ENCODE measurements at places on chromosomes 11 and 22. TPM values are rescaled to one million over a fixed set of nuclear protein-coding genes. Genes with fewer than 3 reads are reported as not detected.

Gene PDGFD
- 1.7 TPM for total RNA-seq

Gene SCT
- total RNA-seq = 1.8 TPM

Gene MS4A6E
- total RNA-seq = not detected

Gene RCE1
- total RNA-seq = 49.0 TPM

Gene TNNI2
- total RNA-seq = not detected

Gene CCDC15
- total RNA-seq = 2.3 TPM

Gene C22orf23
- 0.55 TPM for total RNA-seq

Gene KMT2A
- 62.0 TPM for total RNA-seq

DNA sequence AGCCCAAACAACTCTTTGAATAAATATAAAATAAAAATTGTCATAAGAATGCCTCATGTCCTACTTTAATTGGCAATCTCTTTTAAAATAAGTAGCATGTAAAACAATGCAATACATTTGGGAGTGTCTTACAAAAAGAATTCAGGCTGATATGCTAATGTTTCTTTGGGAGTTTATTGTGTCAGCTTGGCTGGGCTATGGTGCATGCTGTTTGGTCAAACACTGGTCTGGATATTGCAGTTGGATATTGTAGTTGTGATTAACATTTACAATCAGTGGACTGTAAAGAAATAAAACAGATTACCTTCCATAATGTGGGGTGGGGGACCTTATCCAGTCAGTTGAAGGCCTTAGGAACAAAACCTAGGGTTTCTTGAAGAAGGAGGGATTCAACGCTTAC is 37.0 kb upstream of the B3GAT1 start:
- DNase-seq = no peak

DNA sequence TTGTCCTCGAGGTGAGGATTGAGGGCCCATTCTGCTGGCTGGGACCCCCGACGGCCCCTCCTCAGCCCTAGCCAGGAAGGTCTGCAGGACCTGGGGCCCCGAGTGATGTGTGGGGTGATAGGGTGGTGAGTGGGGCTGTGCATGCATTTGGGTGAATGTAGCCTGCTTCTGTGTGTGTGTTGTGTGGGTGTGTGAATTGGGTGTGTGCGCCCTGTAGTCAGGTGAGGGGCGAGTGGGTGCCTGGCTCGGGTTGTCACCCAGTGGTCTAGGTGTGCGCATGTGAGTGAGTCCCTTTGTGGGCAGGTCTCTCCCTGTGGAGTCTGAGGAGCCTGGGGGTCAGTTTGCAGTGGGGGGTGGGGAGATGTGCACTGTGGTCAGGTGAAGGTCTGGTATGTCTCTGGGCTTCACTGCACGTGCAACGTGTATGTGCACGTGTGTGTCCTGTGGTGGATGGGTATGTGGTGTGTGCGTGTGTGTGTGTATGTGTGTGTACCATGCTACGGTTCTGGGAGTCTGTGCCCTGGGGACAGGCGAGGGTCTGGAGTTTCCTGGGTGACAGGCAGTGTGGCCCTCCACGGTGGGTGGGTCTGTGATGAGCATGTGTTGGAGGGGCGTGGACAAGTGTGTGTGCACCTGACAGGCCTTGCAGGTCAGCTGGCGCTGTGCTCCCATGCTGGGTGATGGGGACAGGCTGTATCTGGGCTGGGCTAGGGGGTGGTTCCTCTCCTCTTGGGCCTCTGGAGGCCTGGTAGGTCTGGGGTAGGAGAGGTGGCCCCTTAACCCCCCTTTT is 1.0 kb downstream of the TMEM151A start:
- no peak for DNase-seq

- no peak for DNase-seq
Measured at GRCh38 chr11:124712392-124712791, 27.4 kb upstream of the NRGN start.

GRCh38 chr11:106306942-106307341 is 229.5 kb downstream of the AASDHPPT start:
- DNase-seq = no peak

DNA sequence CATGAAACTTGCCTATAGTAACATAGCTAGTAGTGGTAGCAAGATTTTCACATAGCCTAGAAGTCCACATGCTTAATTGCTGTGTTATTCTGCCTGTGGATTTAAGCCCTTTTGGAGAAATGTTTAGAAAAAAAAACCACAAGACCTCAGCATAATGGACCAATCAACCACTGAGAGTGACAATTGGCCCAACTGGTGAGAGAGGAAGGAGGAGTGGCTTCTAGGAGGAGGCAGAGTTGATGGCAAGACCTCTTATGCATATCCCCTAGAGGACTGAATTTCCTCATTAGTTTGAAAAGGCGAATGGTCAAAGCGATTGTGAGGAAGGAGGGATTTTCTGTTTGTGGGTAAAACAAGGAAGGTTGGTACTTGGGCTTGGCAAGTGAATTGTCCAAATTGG is 30.6 kb downstream of the NNMT start:
- no peak for DNase-seq

DNA sequence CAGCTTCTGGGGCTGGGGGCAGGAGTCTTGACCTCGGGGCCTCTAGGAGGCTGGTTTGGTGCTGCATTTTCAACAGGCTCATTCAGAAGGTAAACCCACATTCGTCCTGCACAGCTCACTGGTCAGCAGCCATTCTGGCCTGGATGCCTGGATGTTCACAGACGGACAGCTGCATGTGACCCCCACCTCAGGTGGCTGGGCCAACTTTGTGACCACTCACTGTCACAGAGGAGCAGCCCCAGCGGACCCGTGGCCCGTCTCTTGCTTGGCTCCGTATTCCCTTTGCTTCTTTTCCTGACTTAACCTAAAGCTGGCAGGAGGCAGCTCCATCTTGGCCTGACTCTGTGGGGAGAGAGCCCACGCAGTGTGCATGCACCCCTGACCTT is 8.2 kb downstream of the DGCR8 start:
- DNase-seq = no peak

DNA sequence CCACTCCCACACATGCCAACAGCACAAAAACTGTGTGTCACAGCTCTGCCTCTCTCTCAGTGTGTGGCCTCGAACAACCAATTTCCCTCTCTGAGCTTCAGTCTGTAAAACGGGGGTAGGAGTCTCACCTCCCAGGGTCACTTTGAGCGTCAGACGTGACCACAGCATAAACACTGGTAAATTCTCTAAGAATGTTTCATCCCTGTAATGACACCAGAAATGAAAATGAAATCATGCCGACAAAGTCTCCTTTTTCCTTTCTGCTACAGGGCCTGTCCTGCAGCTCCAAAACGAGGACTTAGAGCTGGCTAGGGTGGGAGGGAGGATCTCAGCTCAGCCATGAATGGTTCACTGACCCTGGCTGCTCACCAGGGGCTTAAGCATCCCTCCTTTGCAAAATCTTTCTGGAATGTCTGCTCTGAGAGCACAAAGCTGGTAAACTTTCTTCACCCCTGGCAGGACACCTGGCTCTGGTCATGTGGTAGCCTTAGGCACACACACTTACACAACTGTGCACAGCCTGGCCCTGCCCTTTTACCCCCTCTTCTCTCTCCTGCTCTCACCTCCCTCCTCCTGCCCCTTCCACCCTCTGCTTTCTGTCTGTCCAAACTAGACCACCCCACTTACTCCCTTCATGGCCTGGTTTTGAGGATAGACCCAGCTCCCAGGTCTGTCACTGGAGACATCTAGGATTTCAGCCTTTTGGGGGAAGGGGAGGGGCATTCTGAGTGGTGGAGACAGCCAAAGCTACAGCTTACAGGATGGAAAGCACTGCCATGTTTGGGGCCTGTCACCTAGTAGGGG is 12.3 kb upstream of the TSKU start:
- no peak for DNase-seq

GRCh38 chr11:83722392-83723119 is 436.4 kb upstream of the CCDC90B start:
- no peak for DNase-seq

GRCh38 chr11:17413414-17414316 is 25.2 kb upstream of the KCNJ11 start:
- no peak for DNase-seq

DNA sequence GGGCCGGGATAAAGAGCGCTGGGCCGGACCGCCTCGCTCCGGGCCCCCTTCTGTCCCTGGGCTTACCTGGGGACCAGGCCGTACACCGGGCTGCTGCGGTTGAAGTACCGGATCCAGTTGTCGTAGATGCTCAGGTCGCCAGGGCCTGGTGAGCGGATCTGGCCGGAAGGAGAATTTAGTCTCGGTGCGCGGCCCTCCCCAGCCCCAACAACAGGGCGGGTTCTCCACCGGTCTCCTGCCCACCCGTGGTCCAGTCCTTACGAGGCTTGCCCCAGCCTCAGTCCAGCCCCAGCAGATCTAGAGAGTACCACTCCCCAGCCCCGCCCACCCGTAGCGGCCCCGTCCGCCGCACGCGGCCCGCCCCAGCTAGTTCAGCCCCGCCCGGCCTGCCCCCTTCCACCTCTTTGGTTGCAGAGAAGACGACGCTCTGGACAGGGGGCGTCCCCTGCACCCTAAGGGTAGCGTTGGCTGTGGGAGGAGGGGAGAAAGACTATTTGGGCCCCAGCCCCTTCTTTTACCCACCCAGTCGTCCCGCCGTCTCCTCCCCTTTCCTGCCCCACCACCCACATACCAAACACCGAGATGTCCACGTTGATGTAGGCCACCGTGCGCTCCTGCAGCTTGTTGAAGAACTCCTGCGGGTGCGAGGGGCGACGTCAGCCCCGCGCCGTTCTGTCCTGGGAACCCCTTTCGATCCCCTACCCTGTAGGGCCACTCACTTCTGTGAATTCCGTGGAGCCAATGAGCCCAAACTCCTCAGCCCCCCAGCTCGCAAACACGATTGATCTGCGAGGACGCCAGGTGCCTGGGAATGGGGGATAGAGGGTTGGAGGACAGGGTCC is 6.8 kb downstream of the SAC3D1 start:
- DNase-seq = peak; percentile 48

GRCh38 chr11:43736502-43737200 is 56.1 kb downstream of the HSD17B12 start:
- DNase-seq = no peak

- DNase-seq = no peak
Measured at GRCh38 chr11:130653838-130654636, 205.6 kb downstream of the ADAMTS15 start.

DNA sequence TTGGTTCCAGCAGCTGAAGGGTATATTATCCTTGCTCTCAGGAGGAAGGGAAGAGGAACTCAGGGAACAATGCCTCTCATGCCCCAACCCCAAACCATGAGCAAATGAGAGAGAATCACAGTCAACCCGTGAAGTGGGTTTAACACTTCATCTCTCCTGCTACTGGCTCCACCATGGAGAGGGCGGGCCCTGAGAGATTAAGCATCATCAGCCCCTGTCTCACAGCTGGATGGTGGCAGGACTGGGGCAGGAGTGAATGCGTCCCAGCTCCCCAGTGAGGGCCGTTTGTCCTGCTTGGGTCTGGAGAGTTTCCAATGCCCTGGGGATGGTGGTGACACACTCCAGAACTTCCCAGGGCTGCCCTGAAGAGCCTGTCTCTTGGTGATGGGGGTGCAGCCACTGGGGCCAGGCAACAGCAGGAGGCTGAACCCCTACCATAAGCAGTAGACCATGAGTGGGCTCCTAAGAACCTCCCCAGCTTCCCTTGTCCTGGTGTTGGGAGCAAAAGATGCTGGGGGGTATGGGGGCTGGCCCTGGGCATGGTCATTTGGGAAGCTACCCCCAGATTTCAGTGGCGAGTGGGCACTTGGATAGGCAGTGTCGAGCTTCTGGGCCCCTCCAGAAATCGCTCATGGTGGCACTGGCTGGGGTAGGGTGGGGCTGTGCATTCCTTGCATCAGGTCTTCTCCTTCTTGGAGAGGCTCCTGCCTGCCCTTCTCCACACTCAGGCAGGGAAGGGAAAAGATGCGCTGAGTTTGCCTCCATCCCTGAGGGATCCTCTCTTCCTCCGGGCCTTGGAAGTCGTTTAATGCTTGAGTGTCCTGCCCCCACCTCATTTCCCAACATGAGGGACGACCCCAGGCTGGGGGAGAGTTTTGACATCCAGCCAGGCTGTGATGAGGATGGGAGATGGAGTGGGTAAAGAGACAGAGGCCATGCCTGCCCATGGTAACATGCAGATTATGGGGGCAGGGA is 157.5 kb downstream of the ST3GAL4 start:
- DNase-seq = no peak

- DNase-seq = no peak
Measured at GRCh38 chr11:128227466-128227865, 359.9 kb downstream of the ETS1 start.

DNA sequence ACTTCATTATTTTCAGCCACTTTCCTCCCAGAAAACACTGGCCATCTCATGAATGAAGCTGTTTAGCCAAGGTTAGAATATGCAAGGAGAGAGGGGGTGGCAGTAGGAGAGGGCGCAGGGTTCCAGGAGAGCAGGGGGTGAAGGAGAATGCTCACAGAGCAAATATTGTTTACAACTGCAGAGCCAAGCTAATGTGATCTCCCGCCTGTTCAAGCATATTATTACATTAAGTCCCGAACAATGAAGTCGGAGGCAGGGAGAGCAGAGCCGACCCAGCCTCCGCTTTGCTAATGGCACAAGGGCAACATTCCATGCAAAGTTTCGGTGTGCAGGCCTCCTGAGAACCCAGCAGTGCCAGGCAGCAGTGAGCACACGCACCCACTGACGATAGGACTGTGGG is 80.1 kb downstream of the MICAL3 start:
- DNase-seq = no peak

DNA sequence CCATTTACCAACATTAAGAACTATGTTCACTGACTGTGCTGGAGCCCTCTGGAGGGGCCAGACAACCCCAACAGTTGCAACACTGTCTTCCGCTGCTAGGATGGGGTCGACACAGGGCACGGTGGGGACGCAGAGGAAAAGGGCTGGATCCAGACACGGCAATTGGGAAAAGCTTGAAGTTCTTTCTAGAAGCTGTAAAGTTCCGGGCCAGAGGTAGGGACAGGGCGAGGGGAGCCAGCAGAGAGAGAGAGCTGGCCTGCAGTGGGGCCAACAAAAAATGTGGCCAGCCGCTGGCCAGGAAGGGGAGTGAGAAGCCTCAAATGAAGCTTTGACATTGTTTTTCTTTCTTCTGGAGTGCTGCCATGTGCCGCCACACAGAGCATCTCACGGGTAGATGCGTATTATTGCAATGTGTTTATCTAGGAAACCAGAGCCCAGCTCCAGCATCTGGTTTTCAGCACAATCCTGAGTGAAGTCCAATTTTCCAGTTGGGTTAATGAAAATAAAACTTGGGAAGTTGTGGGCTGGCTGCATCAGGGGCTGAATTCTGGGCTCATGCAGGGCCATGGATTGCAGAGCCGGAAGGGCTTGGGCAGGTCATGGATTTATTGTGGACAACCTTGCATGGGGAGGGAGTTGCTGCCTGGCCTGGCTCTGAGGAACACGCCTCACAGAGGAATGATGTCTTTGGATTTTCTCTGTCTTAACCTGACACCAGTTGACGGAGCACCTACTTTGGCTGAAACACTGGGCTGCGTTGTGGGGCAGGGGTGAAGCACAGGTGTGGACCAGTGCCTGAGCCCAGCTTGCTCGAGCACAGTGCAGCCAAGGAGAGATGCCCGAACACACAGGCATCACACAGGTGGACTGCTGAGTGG is 67.6 kb upstream of the AMPD3 start:
- DNase-seq = no peak

GRCh38 chr11:43577566-43578264 is 102.8 kb upstream of the HSD17B12 start:
- DNase-seq = no peak

DNA sequence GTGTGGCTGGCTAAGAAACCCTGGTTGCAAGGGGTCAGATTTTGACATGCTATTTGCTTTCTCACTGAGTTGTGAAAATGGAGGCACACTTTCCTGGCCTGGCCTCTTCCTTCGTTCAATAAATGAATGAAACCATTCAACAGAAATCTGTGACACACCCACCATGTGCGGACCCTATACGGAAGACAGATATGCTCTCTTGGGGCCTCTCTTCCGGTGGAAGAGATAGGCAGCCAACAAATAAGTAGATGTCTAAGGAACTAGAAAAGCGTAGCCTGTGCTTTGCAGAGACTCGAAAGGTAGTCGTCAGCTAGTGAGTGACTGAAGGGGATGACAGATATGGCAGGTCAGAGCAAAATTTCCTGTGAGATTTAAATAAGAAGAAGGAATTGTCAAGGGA is 5.3 kb downstream of the KCNQ1OT1 start:
- DNase-seq = peak; percentile 8

All from H9 (cell line).